Stimulated activated CD4-positive, alpha-beta T cell treated with anti-CD3 and anti-CD28 coated beads, Interleukin-1b, Interleukin-23, amount 100 ng/mL, for 48 hours (primary cell): ENCODE measurements at places on chromosomes 1 and 21.

GRCh38 chr1:240337781-240338180, 246.1 kb downstream of the FMN2 start:
- no peak for DNase-seq

GRCh38 chr1:55524006-55524405, 308.8 kb upstream of the USP24 start:
- DNase-seq: no peak

DNA sequence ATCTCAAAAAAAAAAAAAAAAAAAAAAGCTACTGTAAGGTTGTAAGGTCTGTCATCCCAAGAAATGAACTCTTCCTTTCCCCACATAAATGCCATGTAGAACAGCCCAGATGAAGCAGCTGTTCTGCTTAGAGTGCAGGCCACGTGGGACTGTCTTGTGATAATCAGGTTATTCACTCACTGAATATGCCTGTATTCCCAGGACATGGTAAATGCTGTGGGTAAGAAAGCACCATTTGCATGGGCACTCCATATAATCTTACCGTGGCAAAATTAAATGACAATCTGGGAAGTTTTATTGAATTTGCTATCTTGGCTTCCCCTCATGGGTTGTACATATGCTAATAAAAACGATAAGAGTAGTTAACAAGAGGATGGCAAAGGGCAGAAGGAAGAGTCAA, 13.8 kb downstream of the RGS5 start:
- DNase-seq: no peak

GRCh38 chr1:229757226-229757625, 131.2 kb downstream of the URB2 start:
- no peak for DNase-seq

DNA sequence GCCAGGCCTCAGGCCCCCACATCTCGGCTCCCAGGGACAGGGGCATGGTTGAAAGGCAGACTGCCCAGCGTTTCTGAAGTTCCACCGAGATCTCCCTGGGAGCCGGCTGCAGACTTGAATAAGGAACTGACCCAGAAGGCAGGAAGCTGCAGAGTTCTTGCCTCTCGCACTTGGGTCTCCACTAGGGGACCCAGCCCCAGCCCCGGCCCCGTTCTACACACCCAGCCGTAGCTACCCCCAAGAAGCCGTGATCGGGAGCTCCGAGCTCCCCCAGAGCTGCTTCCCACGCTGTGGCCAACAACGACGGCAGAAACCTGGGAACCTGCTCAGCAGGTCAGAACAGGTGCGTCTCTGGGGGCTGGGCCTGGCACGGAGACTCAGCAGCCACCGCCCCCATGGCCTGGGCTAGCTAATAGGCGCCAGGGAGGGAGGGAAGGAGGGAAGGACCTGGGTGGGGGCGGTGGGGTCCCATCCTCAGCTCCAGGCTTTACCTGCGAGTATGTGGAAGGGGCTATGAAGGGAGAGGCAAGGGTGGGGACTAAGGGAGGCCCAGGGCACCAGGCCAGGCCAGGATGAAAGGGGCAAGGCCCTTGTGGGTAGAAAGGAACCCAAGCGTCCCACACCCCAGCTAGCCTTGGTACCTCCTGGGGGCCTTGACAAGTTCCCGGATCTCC, at the start of gene NECTIN4:
Gene NECTIN4 (minus strand): TSS at position 308 of the 674 bp plus-strand sequence. CDS start 262 bp downstream, at position 46.
- DNase-seq: no peak

GRCh38 chr1:110161165-110161564, 10.9 kb downstream of the SLC6A17 start:
- DNase-seq: no peak

DNA sequence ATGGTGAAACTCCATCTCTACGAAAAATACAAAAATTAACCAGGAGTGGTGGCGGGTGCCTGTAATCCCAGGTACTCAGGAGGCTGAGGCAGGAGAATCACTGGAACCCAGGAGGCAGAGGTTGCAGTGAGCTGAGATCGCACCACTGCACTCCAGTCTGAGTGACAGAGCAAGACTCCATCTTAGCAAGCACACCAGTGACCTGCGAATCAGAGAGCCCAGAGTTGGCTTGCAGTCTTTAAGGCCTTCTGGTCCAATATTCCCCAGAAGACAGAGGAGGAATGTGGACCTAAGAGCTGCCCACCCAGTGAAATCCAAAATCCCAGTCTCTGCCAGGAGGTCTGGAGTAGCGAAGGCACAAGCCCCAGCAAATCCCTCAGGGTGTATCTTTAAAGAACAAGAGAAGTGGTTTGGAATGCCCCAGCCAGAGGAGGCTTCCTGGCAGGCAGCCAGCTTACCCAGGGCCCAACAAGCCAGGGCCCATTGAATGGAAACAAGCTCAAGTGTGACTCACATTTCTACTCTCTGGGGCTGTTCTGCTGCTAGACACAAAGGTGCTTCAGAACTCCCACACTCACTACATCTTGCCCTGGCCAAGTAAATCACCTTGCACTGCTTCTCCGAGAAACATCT, 23.9 kb downstream of the GPR161 start:
- DNase-seq: peak; percentile 66

DNA sequence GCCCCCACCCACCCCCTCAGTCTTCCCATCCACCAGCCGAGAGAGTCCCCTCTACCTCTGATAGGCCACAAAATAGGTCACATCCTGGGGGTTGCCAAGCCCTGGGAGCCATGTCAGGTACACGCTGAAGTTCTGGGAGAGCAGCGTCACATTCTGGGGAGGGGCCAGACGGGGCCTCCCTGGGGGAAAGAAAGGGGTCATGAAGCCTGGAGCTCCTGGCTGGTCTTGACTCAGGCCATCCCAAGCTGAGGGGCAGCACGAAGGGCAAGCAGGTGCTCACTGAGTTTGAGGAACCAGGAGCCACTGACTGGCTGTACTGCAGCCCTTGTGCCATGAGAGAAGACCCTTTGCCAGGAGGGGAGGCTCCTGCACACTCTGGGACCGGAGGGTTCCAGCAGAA, 6.4 kb downstream of the IFNLR1 start:
- no peak for DNase-seq

DNA sequence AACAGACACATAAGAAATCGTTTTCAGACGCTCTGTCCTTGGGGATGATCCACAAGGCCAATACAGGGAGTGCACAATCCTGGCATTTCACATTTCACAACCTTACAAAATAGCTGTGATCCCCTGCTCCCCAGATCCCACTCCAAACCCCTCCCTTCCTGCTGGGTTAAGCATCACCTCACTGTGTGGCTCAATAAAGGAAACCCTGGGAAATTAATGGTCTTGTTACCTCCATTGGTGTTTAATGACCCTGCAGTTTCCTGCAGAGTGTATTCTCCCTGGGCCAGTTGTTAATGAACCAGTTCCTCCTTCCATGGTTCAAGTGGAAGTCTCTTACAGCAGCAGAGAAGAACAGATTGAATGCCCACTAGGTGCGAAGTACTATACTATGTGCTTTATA, 334.7 kb downstream of the OMA1 start:
- DNase-seq: no peak
